ENCODE measurements at places on chromosomes 4 and X.
A peak's percentile ranks its signal among the peaks of the same experiment; 100 is the strongest.

DNA sequence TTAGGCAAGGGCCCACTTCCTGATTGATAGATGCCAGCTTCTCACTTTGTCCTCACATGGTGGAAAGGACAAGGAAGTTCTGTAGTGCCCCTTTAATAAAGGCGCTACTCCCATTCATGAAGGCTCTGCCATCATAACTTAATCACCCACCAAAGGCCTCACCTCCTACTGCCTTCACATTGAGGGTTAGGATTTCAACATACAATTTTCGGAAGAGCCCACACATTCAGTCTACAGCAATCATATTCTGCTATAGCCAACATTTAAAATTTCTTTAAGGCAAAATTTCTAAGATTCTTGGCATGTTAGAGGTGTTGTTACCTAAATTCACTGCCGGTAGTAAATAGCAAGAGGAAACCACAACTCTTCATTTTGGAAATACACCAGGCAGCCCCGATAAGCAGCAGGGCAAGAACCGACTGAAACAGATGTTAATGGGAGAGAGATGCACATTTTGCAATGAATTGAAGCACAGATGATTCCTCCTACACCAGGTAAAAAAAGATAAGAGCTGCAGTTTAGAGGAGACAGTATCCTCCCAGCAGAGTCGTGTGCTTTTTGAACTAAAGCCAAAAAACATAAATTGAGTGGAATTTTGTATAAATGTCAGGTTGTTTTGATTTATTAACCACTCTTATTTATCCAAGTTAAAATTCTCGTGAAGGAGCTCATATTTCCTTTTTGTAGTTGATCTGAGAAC is 594.9 kb downstream of the KCTD8 start:
- DNase-seq, result no peak

- DNase-seq, result no peak
Measured at GRCh38 chr4:83114576-83114975, at the start of gene PLAC8. PLAC8 (minus strand) TSS chr4:83114729; CDS start chr4:83107921, 6,808 bp downstream.

DNA sequence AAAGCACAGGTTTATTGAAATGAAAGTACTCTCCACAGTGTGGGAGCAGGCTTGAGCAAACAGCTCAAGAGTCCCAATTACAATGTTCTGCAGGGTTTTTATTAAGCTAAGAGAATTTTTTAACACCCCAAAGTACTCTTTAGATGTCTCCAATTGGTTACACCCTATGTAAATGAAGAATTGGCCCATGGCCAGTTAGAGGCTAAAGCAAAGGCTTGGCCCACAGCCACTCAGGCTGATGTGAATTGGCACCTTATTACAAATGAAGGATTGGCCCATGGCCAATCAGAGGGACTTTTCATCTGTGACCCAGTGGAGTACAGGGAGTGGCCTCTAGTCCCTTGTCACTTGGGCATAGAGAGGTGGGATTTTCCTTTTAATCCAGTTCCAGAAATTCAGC is 30.1 kb upstream of the IQCM start:
- no peak for DNase-seq

DNA sequence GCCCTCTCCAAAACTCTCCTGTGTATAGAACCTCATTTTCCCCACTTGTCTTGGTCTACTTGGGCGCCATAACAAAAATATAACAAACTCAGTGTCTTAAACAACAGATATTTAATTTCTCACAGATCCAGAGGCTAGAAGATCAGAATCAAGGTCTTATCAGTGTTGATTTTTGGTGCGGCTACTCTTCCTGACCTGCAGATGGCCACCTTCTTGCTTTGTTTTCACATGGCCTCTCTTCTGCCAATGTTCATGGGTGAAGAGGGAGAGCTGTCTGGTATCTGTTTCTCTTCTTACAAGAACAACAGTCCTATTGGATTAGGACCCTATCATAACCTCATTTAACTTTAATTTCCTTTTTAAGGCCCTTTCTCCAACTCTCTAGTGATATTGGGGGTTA is 177.3 kb downstream of the PABPC4L start:
- DNase-seq, result peak; percentile 13

DNA sequence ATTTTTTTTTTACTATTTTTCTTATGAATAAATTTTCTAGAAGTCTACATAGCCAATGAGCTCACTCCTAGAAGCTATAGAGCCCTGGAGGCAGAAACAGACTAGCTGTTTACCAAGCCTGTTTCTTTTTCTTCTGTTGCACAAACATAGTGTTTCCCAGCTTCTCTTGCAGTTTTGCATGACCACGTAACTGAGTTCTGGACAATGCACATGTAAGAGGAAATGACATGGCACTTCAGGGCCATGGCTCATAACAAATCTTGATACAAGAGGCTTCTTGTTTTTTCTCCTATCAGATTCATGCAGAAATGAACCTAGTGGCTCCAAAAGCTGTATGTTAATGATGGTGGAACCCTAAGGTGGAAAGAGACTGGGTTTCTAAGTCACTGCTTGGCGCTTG is 127.4 kb downstream of the ZNF330 start:
- DNase-seq, result no peak

GRCh38 chr4:123325241-123325681 is 71.3 kb upstream of the SPRY1 start:
- no peak for DNase-seq

DNA sequence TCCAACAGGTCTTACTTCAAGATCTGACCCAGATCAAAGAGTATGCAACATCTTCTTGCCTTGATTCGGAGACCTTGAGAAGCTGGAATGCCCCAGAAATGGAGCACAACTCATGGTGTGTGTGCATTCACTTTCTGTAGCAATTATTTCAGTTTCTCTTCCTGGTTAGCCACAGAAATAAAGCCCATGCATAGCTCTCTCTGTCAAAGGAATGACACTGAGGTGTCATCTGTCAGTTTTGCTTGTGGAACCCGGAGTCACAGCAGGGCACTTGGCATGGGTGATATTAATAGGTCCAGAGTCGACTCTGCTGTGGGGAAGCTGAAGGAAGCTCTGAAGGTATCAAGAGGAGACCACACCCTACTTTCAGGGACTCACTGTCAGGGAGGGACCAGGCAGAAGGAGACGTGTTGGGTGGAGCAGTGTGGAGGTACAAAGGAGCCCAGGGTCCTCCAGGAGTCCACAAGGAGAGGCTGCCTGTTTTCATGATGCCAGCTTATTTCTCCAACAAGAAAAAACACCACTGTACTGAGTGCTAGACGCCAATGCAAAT is 10.7 kb downstream of the CLNK start:
- DNase-seq, result no peak

DNA sequence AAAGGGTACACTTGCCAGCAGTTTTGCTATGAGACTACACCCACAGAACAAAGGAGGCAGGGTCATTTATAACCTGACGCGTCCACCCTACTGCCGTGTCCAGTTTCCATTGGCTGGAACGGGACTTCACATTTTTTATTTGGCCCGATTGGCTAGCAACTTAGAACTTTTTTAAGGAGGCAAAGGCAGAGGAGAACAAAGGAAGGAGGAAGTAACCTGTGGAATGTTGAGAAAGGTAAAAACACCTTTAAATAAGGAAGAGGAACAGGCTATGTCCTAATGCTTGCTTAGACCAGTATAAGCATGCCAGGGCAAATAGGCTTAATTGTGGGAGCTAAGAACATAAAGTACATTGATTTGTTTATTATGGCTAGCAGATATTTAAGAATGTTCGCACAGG is 18.7 kb downstream of the KDM6A start:
- no peak for DNase-seq

DNA sequence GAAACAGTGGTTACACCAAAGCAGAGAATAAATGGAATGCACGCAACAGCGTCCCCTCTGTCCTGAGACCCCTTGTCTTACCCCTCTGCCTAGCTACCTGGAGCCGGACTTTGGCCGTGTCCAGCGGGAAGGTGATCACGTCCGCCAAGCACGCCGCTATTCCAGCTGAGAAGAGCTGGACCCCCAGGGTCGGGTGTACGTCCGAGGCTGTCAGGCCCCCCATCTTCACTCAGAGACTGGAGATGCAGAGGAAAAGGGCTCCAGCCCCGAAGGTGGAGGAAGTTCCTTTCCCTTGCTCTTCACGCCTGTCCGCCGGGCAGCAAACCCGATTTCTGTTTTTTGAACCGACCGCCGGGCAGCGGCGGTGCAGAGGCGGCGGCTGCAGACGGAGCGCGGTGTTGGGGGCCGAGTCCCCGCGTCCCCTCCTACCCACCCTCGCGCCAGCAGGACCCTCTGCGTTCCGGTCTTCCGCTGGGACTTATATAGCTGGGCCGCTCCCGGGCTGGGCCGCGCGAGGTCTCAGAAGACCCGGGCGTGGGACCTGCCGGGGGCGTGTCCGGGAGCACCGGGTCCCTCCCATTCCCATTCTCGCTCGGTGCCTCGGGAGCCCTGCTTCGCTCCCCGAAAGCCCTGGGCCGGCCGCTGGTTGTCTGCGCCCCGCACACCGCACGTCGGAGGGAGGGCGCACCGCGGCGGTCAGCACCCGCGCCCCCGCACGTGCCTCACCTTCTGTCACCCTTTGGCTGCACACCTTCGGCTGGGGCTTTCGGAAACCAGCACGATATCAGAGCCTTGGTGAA is at the start of gene UCP1:
Gene UCP1, minus strand, starts transcription at position 455 of the 800 bp plus-strand sequence. Its CDS starts 232 bp downstream, at position 223.
- no peak for DNase-seq

- no peak for DNase-seq
Measured at GRCh38 chr4:8872402-8873291, 1.0 kb upstream of the HMX1 start.

GRCh38 chr4:82711158-82711785 is 87.3 kb downstream of the SCD5 start:
- no peak for DNase-seq

DNA sequence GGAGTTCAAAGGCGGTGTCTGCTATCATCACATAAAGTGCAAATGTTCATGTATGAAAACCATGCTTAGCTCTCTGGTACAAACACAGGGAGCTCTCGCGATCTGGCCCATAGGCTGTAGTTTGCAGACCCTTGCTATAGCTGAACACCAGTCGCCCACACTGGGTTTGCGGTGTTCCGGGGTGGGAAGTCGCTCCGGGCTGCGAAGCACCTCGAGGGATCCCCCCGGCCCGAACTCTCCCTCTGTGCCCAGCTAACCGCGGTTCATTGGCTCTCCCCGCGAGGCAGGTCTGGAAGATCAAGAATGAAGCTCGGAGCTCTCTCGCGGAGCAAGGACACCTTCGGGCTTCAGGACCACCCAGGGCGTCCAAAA is 341 bp upstream of the PRPS2 start:
- DNase-seq, result no peak

GRCh38 chr4:149344436-149344835 is 471.2 kb downstream of the IQCM start:
- peak; percentile 22 for DNase-seq

DNA sequence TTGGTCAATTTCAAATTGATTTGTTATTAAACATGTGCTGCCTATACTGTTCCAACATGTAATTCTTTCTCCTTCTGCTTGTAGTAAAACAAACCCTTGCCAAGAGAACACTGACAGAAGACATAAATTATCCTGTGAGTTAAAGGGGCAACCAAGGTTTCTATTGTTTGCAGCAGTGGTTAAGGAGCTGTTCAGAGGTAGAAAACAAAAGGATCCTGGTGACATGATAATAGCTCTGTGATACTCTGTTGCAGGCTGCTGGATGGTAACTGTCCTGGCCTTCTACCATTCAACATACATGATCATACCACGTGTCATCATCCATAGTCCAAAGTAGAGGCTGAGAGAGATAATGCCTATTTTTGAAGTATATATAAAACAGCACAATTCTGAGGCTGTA is 75.8 kb upstream of the F9 start:
- DNase-seq, result no peak

- peak; percentile 56 for DNase-seq
Measured at GRCh38 chr4:117063961-117064696, 21.2 kb downstream of the TRAM1L1 start.

- no peak for DNase-seq
Measured at GRCh38 chr4:106588891-106589290, 220.3 kb upstream of the GIMD1 start.

GRCh38 chr4:154559141-154559493 is 3.7 kb upstream of the FGB start:
- DNase-seq, result no peak

DNA sequence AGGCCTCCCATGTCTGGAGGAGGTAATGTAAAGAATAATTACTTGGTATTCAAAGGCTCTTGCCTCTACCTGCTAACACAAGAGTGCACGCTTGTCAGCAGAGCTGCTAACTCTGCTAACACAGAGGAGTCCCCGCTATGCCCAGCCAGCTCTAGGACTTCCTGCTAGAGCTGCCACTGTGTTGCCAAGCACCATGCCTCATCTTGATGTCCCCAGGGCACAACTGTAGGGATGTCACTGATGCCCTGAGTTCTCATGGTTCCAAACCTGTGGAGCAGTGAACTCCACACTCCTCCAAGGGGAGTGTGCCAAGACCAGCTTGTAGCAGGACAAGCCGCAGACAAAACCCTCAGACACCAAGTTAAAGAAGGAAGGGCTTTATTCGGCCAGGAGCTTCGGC is 55.3 kb upstream of the CLDN24 start:
- DNase-seq, result no peak

Measured in fibroblast of skin of right quadriceps (primary cell).